Bone marrow (tissue), 2 donors: ENCODE measurements at places on chromosomes 11 and 22.

DNA sequence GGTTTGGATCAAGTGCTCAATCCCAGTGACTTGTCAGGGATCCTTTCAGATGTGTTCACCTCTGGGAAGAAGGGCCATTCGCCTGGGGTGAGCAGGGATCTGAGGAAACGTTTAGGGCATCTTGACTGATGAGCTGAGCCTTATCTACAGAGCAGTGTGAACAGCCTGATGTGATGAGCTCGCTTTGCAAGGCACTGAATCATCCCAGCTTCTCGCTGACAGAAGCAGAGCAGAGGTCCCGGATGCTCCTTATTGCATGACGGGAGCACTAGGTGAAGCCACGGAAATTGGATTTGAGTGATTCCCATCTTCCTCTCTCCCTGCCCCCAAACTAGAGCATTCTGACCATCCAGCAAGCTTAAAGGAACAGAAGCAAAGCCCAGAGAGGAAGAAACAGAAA, 46.5 kb downstream of the SEZ6L start:
- DNase-seq = no peak

- DNase-seq = no peak
These were observed 27.1 kb upstream of the TMPRSS4 start for GRCh38 chr11:118049771-118050170.

GRCh38 chr22:24244144-24244787, 616 bp downstream of the GGT5 start:
- no peak for DNase-seq

DNA sequence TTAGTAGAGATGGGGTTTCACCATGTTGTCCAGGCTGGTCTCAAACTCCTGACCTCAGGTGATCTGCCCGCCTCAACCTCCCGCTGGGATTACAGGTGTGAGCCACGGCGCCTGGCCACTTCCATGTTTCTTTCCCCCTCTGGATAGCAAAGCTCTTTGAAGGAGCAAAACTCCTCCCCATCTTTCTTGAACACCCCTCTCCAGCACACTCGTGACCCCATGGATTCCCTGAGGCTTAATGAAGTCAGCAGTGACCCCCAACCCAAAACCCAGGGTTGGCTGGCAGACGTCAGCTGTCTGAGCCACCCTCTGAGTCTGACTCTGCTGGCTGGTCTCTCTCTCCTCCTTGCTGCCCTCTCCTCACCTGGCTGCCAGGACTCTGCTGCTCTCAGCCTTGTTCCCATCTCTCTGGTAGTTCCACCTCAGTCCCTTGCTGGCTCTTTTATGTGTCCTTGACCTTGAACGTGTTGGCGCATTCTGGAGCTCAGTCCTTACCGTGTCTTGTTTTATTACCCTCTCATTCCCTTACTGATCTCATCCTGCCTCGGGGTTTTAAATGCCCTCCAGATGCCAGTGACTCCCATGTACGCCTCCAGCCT, 44.5 kb downstream of the PARVG start:
- no peak for DNase-seq

DNA sequence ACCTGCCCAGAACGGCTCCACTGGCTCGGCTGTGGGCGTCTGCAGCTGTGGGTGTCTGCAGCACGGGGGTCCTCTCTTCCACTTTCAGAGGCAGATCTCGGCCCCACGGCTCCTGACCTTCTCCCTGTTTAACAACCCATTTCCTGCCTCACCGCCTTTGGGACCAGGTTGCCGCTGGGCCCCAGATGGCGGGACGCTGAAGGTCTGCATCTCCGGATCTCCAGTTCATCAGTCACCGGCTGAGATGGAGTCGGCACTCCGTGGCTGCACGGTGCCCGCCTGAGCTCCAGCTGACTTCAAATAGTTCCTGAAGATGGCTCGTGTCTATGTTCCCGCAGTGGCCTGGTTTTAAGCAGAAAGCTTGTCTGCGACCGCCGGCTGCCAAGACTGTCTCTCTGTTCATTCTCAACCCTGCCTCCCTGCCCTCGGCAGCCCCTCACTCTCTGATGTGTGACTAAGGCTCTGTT, 475.9 kb downstream of the BRD1 start:
- no peak for DNase-seq

DNA sequence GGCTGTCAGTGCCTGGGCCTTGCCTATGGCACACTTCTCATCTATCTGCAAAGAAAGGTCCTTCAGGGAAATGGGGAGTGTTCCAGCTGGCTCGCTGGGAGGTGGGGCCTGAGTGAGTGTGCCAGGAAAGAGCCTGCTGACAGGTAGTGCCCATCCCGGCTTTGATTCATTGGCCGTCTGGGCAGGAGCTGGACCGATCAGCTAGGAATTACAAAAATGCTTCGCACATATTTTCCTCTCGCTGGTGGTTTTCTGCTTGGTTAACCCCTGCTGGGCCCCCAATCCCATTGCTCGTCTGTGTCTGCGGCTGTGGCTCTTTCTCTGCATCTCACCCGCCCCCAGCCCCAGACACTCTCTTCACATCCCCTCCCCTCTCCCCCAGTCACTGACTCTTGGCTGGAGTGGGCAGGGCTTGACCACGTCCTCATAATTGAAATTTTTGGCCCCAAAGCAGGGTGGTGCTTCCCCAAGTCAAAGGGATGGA, 10.8 kb downstream of the LIF start:
- DNase-seq = no peak

DNA sequence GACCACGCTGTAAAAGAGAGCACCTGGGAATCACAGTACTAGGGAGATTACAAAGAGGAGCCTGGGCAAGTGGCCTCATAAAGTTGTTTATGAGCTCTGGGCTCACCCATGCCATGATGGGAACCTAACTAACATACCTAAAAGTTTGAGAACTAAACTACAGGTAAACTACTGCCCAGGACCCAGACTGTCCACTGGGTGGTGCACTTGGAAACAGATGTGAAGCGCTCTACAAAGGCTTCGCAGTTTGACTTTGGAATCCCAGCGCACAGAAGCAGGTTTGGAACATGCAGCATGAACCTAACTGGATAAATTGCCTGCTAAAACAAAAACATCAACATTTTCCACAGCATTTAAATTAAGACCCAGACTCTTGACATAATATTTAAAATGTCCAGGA, 418.6 kb downstream of the FAM181B start:
- no peak for DNase-seq

- DNase-seq = no peak
These were observed 33.9 kb downstream of the TSG101 start for GRCh38 chr11:18492888-18493287.

GRCh38 chr11:10920205-10920604, 62.4 kb upstream of the ZBED5 start:
- DNase-seq = no peak

DNA sequence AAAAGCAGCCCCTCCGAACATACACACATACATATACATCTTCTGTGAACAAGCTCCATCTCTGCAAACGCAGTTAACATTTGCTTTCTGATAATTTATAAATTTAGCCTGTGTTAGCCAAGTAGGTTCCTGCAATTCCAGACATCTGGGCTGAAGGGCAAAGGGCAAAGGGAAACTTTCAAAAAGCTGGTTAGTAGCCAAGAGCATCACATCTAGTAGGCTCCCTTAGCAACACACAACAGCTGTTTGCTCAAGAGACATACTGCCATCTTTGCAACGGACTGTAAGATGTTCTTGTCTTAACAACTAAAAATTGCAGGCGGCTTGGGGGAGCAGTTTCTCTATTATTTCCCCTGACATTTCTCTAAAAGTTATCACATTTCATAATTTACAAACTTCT, 134.9 kb downstream of the RBFOX2 start:
- no peak for DNase-seq

DNA sequence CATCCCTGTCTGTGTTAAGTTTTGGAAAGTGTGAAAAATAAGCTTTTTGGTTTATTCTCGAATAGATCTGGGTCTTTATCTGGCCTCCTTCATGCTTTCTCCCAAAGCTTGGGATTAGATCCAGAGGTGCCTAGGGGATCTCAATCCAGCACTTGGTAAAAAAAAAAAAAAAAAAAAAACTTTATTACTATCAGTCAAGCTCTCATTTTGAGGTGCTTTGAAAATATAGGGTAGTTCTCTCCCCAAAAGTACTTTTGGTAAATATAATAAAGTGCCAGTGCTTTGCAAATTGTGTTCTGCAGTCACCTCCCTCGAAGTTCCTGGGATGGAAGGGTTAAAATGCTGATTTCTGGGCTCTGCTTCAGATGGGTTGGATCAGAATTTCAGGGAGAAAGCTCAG, 15.5 kb upstream of the CEP295 start:
- DNase-seq = no peak

DNA sequence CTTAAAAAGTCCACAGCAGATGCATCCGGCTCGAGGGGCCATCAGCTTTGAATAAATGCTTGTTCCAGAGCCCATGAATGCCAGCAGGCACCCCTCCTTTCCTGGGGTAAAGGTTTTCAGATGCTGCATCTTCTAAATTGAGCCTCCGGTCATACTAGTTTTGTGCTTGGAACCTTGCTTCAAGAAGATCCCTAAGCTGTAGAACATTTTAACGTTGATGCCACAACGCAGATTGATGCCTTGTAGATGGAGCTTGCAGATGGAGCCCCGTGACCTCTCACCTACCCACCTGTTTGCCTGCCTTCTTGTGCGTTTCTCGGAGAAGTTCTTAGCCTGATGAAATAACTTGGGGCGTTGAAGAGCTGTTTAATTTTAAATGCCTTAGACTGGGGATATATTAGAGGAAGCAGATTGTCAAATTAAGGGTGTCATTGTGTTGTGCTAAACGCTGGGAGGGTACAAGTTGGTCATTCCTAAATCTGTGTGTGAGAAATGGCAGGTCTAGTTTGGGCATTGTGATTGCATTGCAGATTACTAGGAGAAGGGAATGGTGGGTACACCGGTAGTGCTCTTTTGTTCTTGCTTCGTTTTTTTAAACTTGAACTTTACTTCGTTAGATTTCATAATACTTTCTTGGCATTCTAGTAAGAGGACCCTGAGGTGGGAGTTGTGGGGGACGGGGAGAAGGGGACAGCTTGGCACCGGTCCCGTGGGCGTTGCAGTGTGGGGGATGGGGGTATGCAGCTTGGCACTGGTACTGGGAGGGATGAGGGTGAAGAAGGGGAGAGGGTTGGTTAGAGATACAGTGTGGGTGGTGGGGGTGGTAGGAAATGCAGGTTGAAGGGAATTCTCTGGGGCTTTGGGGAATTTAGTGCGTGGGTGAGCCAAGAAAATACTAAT, 1.9 kb downstream of the NEAT1 start:
- no peak for DNase-seq

GRCh38 chr11:124746621-124747243, 5.3 kb downstream of the VSIG2 start:
- peak; percentile 53 for DNase-seq

- DNase-seq = no peak
These were observed 1.1 kb upstream of the GCAT start for GRCh38 chr22:37806409-37807333.

DNA sequence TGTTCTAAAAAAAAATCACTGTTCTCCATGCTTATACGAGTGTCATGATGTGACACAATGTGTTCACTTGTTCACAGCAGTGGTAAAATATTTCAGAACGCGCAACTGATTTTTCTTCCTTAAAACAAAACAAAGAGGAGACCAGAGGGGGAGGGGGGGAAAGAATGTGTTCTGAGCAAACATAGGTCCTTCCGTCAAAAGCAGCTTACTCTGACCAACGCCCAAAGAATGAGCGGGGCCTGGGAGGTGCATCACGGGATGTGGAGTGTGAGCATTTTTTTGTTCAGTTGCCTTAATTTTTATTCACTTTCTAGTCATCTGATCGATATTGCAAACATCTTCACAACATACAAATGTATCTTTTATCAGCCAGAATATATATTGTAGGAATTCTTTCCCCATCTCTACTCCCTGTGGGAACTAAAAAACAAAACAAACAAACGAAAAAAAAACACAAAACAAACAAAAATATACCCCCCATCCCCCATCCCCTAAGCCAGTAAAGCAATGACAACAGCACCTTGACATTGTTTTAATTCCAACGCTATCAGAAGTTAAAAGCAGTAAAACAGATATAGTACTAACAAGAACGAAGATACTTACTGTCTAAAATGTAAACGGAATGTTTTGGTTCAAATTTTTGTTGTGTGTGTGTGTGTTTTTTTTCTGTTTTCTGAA, 43.3 kb downstream of the BDNF start:
- DNase-seq = no peak

GRCh38 chr11:103257360-103257759, 148.1 kb downstream of the DYNC2H1 start:
- DNase-seq = no peak

- DNase-seq = peak; percentile 89
These were observed 98.9 kb downstream of the TRAF6 start for GRCh38 chr11:36411202-36411640.

DNA sequence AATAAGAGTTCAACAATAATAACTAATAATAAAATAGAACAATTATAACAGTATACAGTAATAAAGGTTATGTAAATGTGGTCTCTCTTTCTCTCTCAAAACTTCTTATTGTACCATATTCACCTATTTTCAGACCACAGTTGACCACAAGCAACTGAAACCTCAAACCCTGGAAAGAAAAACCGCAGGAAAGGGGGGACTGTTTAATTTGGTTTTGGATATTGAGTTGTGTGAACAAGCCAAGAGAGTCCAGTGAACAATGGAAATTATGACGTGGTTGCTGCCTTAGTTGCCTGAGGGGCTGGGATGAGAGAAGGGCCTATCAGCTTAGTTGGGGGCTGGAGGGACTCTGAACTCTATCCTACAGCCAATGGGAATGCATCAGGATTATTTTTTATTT, 178.7 kb upstream of the POU2AF2 start:
- DNase-seq = no peak

DNA sequence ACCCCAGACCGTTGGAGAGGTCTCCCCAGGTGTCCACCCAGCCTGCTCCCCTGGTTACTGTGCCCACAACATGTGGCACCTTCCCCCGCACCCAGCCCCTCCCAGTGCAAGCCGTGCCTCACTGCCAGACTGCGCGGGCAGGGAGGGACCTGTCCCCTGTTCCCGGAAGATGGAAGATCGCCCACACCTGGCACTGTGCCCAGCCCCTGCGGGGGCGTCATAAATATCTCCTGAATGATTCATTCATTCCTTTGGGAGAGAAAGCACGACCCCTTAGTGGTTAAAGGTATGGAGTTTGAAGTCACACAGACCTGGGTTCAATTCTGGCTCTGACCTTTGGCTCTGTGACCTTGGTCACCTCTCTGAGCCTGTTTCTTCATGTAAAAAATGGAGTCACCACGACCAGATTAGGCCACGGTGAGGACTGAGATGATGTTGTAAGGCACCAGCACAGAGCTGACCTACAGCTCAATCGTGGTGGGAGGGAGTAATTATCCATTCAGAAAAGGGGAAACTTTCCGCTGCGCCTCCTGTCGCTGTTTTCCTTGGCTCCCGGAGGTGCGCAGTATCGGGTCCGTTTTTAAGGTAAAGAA, 497 bp upstream of the SYT12 start:
- no peak for DNase-seq

GRCh38 chr11:2144544-2145248, 5.5 kb upstream of the IGF2 start:
- no peak for DNase-seq

GRCh38 chr11:2669634-2670469, 29.9 kb downstream of the KCNQ1OT1 start:
- DNase-seq = no peak

DNA sequence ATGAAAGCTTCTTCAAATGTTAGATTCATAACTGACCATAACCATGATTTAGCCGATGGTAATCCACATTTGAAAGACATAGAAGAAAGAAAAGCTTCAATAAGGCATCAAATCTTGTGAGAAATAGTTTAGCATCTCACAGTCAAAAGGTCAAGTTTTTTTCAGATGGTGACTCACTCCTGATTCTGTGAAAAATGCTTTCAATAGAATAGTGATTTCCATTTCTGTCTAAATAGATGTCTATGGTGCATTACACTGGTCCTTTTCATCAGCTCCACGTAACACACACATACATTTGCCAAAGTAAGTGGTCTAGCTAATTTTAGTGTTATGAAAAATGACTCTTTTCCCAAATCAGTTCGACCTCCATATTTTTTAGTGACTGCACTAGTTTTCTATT, 139.2 kb downstream of the LRRC4C start:
- DNase-seq = no peak

GRCh38 chr22:26535603-26535908, 23.3 kb upstream of the TFIP11 start:
- DNase-seq = no peak
